CD4-positive, alpha-beta T cell treated with Interleukin-21 for 1 hour (primary cell): ENCODE measurements at places on chromosomes 16 and 17.
A peak's percentile ranks its signal among the peaks of the same experiment; 100 is the strongest.

DNA sequence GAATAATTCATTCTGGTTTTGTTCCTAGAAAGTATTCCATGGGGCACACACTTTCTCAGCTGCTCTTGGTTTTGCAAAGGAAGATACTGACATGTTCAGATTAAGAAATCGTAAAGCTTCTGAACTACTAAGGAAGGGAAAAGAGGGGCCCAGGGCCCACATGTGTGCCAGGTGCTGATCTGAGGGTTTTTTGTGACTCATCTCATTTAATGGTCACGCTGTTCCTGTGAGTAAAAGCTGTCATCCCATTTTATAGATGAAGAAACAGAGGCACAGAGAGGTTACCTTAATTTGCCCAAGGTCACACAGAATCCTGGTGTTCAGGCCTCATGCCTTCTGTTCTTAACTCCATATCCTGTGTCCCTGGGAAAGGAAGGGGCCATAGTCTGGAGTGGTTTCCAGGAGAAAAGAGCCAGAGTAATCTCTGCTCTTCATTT, 113.2 kb downstream of the MSI2 start:
- DNase-seq, result no peak

DNA sequence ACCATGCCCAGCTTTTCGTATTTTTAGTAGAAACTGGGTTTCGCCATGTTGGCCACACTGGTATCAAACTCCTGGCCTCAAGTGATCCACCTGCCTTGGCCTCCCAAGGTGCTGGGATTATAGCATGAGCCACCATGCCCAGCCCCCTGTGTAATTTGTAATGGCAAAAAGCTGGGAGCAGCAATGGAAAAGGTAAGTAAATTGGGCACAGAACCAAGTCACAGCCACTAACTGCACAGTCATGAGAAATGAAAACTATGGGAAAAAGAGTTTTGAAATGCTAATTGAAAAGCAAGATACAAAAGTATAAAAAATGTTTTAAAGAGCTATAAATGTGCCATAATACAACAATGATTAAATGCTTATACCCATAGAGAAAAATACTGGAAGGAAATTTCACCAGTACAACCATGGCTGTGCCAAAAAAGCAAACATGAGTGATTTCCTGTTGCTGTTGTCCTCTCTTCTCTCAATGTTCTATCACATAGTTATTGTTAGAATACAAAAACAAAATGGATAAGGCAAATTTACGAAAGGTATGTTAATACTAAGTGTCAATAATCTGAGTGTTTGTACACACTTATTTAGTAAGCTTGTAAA, 6.2 kb downstream of the NTAN1 start:
- DNase-seq, result no peak

DNA sequence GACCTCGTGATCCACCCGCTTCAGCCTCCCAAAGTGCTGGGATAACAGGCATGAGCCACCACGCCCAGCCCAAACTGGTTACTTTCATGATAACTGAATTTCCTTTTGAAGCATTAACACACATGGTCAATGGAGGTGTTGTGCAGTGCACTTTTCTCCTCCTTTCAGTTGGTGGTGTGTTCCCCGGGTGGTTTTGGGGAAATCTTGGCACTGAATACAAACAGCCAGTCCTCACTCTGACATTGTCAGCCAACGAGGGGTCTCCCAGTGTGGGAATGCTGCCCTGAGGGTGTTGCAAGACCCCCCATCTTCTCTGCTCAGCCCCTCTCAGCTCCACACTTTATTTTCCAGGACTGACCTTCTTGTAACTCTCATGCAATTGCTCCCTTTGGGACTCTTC, 70.5 kb downstream of the SOX9 start:
- DNase-seq, result no peak

GRCh38 chr17:42457107-42457792, 1.4 kb upstream of the ATP6V0A1 start:
- peak; percentile 1 for DNase-seq

DNA sequence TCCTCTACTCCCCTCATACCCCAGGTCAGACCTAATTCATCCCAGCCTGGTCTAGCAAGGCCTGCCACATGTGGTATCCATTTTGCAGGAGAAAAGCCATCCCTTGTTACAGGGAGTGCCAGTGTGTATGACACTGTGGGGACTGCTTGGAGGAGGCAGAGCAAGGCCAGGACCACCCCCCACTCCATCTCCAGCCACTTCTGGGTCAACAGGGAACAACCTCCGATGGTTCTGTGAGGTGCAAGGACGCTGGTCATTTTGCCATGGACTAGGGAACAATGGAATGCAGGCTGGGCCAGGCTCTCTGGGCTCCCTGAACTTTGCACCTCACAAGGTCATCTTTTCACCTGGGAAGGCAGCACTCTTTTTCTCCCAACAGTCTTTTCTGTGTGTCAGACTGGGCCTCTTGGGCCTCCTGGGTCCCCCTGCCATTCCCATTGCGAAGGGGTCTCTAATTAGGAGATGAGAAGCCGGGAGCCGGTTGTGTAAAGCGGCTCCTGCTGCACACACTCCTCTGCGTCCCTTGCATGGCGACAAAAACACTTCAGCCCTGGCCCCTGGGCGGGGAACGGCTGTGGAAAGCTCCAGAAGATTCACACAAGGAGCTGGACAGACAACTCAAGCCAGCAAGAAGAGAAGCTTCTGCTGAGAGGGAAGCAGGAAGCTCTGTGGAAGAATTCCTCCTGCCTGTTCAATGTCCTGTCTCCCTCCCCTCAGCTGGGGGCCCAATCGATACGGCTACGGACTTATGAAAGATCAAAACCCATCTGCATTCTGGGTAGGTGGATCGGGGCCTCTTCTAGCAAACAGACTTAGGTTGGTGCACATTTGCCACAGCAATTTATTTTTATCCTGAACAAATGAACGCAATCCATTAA, 38.5 kb upstream of the MTSS2 start:
- no peak for DNase-seq

DNA sequence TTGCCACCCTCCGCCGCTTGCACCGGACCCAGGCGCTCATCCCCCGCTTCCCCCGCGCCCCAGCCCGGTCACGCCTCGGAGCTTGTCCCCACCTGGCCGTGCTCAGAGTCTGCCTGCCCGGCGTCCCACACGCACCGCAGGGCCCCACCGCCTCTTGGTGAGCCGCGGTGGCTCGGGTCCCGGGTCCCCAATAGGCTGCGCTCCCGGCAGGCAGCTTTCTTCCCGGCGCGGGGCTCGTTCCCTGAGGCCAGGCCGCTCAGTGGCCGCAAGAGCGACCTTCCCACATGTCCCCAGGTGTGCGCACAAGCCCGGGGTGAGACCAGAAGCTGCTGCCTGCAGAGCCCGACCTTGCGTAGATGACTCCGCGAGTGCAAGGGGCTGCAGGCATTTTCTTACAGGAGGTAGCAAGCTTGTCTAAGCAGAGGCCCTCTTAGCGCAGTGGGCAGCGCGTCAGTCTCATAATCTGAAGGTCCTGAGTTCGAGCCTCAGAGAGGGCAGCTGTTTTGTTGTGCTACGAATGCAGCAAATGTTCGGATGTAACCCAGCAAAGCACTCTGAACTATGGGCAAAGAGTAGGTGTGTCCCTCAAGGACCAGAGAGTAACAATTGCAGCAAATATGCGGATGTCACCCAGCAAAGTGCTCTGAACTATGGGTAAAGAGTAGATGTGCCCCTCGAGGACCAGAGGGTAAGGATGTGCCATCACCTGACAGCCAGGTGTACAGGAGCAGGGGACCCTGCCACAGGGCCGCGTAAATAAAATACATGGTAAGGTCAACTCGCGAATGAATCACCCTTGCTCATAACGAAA, 15.6 kb downstream of the TLE7 start:
- DNase-seq, result peak; percentile 30

DNA sequence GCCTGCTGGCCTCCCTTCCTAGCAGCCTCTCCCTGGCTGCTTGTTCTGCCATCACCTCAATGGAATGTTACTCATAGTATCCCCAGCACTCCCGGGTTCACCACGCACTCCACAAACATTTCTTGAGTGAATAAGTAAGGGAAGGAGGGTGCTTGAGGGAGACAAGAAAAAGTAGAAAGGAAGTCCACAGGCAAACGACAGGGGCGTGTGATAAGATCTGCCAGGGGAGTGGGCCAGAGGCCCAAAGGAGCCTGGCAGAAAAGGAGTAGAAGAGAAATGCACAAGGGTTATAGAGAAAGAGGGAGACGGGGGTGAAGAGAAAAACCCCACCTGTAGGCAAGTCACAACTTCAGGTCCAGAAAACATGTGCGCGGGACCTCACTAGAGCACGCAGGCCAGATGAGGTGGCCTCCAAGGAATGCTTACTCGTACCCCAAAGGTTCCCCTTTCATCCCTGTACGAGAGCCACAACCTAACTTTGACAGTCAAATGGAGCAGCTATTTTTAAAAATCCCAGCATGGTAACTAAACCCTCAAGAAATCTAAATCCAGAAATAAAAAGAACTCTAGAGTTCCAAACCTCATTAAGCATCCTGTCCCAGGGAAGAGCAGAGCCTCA, 6.6 kb downstream of the ZDHHC7 start:
- no peak for DNase-seq

GRCh38 chr17:17156107-17156506, 50.0 kb downstream of the PLD6 start:
- no peak for DNase-seq

- no peak for DNase-seq
Observed at GRCh38 chr17:13160296-13160695, 142.5 kb upstream of the ELAC2 start.

DNA sequence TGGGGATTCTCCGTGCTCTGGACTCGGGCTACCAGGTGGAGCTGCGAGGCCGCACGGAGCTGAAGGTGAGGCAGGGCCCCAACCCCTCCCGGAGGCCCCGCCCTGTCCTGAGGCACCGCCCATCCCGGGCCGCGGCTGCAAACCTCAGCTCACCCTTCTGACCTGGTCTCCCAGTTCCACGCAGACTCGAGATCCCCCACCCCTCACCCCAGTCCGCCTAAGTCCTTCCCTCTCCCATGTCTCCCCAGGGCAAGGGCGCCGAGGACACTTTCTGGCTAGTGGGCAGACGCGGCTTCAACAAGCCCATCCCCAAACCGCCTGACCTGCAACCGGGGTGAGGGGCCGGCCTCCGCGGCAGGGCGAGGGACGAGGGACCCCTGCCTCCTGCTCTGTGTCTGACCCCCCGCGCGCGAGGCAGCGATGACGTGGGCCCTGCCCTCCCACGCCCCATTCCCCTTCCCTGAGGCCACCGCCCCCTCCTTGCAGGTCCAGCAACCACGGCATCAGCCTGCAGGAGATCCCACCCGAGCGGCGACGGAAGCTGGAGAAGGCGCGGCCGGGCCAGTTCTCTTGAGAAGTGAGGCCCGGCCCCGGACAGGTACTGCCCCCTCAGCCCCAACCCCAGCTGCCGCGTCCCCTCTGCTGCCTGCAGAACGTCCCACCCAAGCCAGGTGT, 13.7 kb downstream of the GUCY2D start:
- DNase-seq, result peak; percentile 5

DNA sequence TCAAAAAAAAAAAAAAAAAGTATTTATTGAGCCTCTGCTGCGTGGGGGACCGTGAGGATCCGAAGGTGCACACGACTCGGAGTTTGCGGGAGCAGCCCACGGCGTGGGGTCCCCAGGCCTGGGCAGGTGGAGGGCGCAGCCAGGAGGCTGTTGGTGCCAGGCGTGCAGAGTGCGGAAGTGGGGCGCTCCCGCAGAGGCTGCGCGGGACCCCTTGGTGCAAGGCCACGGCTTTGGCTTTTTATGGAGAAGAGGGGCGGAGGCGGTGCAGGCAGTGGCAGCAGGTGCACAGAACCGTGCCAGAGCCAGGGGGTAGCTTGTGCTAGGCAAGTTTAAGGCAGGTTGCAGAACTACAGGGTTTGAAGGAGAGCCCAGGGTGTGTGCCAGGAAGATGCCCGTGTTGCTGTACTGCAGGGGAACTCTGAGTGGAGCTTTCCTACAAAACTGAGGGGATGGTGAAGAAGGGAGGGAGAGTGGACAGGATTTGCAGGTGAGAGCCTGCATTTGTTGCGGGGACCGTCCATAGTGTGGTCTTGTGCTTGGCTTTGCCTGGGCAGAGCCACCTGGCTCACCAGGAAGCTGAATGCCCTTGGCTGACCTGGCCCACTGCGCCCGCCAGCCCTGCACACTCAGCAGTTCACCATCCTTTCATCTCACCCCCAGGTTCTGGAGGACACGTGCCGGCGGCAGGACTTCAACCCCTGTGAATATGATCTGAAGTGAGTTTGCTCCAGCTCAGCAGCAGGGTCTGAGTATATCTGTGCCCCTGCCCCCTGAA, 1.3 kb downstream of the ASPSCR1 start:
- no peak for DNase-seq

- no peak for DNase-seq
Observed at GRCh38 chr17:2925011-2925410, 128.8 kb downstream of the RAP1GAP2 start.

GRCh38 chr16:1157639-1158455, 4.9 kb downstream of the CACNA1H start:
- DNase-seq, result no peak

GRCh38 chr17:78944956-78945355, 19.8 kb upstream of the TIMP2 start:
- no peak for DNase-seq

DNA sequence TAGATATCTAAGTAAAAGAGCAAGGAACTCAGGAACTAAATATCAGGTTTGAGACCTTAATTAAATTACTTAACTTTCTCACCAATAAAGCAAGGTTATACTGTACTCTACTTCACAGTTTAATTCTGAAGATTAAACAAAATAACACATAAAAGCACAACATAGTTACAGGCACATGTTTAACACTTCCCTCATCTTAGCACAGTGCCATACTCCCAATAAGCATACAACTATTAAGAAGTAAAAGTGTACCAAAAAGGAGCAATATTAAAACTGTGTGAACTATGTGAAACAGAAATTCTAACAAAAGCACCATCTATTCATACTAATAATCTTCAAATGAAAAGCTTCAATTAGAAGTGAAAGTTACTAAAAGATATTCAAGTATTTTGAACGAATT, 2.2 kb downstream of the APPBP2 start:
- DNase-seq, result no peak

- no peak for DNase-seq
Observed at GRCh38 chr17:15954222-15954621, 9.3 kb downstream of the ADORA2B start.

- DNase-seq, result no peak
Observed at GRCh38 chr16:56093055-56093454, 98.2 kb upstream of the GNAO1 start.

DNA sequence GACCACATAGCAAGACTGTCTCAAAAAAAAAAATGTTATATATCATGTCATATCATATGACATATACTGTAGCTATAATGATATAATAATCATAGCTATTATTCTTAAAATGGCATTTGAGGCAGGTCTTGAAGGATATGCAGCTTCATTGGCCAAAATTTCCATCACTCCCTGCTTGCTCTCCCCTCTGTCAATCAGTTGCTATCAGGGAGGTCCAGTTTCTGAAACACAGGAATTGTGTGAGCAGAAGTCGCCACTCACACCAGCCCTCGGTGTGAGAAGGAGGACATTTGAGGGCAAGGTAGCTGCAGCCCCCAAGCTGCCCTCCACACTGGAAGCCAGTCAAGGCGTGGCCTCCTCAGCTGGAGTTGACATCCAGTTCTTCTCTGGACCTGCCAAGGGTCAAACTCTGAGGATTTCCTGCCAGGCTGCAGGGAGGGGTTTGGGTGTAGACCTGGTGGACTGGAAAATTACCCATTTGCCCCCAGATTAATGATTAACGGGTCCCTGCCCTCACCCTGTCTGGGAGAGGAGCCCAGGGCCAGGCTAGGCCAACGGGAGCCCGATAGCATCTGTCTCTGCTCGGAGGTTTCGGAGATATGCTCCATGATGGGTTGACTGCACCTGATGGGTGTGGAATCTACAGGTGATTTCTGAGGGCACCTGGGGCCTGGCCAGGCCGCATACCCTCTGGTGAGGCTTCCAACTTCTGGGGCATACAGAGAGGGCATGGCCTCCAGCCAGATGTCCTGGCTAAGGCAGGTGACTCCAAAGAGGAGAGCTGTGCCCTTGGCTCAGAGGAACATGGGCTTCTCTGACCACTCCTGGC, 18.8 kb downstream of the WNT9B start:
- no peak for DNase-seq

GRCh38 chr16:15443753-15444152, 9.4 kb downstream of the BMERB1 start:
- no peak for DNase-seq
